ENCODE measurements at places on chromosomes 11 and 22.

GRCh38 chr11:115477410-115477809 is 26.8 kb downstream of the CADM1 start:
- no peak for DNase-seq

DNA sequence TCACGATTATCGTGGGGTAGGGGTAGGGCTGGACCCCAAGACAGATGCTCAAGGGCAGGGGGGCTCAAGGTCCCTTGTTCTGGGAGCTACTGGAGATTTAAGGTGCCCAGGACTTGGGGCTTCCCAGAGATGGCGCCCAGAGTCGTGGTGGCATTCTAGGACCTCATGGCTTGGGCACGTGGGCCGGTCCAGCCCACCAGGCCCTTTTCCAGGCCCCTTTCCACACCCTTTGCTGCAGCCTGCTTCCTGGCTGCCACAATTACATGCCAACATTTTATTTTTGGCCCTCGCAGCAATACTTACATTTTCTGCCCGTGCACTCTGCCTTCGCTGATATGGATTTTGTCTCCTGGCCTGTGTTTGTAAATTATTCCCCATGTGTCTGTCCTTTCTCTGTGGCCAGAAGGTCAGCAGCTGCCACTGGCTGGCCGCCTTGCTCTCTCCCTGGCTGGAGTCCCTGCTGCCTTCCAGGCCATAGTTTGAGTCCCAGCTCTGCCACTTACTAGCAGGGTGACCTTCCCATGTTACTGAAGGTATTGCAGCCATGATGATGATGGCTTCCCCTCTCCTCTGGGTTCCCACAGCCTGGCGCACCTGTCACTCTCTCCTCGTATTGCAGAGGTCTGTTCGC is 11.2 kb downstream of the MB start:
- no peak for DNase-seq

- no peak for DNase-seq
Measured at GRCh38 chr11:127709960-127710359, 709.4 kb upstream of the KIRREL3 start.

- no peak for DNase-seq
Measured at GRCh38 chr11:120304526-120304925, 20.6 kb upstream of the TLCD5 start.

GRCh38 chr11:63813035-63813562 is at the start of gene SPINDOC:
Gene SPINDOC (plus strand): TSS chr11:63813456. CDS start chr11:63813687, 231 bp downstream.
- no peak for DNase-seq

GRCh38 chr22:20319745-20320658 is at the start of gene DGCR6L:
Gene DGCR6L (minus strand): TSS chr22:20320060. CDS start chr22:20319988, 72 bp downstream.
- DNase-seq = peak; percentile 50

DNA sequence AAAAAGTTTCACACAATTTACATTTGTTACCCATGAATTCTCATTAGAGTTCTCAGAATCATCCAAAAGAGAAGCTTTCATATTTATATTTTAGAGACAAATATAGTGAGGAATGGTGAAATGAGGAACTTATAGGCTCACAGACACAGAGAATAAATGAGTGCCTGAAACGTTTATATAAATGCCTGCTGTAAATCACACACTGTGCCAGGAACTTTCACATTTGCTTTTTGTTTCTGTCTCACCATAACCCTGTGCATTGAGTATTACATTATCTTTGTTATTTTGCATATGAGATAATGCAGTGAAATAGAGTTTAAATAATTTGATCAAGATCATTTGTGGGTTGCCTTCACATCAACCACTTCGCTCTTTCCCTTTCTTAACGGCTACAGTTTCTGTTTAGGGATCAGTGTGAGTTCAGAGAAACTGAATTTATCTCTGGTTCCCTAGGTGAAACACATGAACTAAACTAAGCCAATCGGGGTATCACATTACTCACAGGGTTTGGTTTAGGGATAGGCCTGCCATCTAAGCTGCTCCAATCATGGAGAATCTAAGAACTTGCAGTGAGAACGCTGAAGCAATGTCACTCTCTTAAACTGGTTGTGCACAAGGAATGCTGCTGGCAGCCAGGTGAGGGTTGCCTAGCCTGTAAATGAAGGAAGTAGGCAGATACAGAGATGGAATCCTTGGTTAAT is 1339.2 kb upstream of the TENM4 start:
- DNase-seq = no peak

GRCh38 chr11:130190371-130190881 is 30.8 kb downstream of the ST14 start:
- no peak for DNase-seq

DNA sequence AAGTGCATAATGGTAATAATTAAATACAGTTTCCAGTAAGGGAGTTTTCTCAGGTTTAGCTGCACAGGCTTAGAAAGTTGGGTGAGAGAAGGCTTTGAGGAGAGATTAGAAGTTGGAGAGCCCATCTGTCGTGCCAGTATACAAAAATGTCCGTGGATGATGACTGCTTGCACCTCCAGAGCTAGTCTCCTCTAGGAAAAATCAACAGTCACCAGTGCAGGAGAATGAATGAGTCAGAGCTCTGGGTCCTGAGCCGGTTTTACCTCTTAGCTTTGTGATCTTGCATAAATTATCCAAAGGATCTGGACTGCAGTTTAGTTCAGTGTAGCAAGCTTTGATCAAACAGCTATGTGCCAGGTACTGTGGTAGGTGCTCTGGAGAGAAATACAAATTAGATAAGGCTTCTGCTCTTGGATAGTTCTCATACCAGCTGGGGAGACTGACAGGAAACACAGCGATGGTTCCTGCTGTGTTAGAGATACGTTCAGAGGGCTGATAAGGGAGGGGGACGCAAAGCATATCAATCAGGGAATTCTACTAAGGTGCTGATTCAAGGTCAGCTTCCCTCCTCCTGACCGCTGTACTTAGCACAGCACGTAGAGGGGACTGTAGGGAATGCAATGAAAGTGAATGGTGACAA is 125.9 kb downstream of the TEAD1 start:
- DNase-seq = no peak

Measured in AG04449 (cell line).